Fibroblast of gingiva (primary cell): ENCODE measurements at places on chromosomes 1 and 21.

DNA sequence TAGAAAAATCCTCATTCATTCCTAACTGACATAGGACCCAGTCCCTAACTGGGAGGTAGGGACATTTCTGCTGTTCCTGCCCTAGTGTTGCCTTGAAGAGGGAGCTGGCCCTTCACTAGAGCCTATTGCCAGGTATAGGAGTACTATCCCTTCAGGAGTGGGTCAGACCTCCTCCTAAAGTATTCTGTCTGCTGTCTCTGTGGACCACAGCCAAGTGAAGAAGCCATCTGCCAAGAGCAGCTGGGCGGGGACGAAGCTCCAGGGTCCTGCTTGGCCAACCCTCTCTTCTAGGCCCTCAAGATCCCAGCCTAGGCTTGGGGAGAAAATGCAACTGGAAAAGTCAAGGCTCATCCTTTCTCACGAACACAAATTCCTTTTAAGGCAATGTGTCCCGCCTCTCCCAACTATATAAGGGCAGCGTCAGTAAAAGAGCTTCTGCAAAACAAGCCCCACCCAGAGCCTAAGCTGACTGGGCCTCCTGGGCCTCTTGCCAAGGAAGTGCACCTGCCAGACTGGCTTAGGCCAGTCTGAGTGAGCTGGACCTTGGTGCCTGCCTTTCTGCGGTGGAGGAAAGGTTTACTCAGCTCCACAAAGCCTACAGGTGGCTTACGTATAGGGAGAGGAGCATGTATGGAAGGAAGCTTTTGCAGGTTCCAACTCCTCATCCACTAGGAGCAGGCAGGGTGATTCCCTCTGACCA, 638 bp upstream of the TUFT1 start:
- peak; percentile 36 for DNase-seq

- peak; percentile 7 for DNase-seq
Observed at GRCh38 chr1:241470908-241471590, 48.5 kb downstream of the FH start.

GRCh38 chr1:53219711-53220110, 723 bp downstream of the CZIB start:
- DNase-seq: no peak

- DNase-seq: no peak
Observed at GRCh38 chr1:234769986-234770795, 160.2 kb upstream of the IRF2BP2 start.

DNA sequence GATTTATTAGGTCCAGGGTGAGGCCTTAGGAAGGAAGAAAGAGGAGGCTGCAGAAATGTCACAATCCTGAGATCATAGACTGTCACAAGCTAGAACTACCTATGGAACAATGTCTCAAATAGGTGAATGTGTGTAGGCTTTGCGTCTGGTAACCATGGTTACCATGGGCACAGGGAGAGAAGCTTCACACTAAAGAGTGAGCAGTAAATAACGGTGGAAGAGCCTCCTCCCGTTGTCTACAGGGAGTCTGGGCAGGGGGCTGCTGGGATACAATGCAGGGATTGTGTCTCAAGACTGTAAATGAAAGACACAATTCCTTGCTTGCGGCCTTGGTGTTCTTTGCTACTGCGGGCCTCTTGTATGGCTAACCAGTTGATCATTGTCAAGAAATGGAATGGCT, 28.2 kb upstream of the KCNJ6 start:
- DNase-seq: no peak

DNA sequence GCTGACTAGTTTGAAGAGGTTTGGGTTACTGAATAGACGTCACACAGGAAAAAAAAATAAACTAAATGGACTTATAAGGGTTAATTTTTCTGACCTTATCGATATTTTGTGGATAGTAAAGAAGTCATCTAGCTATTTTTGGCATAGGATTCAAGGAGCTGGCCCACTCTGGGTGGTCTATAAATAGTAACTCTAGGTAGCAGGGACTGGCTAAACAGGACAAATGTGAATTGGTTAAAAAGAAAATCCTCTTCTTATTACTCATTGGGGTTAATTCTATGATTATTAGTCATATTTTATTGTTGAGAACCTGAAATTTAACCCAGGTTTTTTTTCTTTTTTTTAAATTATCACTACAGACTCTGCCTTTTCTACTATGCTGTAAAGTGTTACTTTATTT, 61.7 kb downstream of the ATF6 start:
- DNase-seq: no peak

- DNase-seq: no peak
Observed at GRCh38 chr1:167862432-167863076, 51.4 kb downstream of the ADCY10 start.

DNA sequence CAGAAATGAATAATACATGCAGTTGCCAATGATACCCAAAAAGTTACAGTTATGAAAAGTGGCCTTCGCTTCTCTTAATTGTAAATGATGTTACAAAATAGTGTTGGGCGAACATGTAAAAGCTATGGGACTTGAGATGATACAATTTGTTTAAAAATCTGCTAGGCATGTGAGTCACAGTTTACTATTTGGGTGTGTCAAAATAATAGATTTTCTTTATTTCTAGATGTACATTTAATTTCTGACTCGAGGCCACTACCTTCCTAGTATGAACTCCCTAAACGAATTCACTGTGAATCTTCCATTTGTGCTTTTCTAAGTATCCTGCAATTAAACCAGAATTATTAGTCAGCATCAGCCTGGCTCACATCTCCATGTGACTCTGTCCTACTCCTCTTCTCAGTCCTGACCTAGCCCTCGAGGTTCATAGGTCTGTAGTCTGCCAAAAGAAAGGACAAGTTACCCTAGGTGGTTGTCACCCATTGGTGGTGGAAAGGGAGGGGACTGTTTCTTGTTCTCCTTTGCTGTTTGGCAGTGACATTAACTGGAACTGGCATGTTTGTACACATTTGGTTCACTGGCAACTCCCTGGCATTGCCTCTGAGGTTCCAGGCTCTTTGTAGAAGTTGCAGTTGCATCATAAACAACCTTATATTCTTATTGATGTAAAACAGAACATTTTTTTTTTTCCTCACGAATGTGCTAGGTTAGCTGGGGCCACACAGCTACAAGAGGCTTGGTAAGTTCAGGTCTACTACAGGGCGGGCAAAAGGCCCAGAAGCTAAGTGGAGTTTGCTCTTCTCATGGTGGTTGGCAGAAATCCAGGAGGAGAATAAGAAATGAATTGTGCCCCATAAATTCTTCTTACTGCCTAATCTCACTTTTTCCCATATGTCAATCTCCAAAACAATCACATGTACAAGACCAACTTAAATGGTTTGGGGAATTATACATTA, 746.5 kb upstream of the ADAMTS5 start:
- peak; percentile 78 for DNase-seq

DNA sequence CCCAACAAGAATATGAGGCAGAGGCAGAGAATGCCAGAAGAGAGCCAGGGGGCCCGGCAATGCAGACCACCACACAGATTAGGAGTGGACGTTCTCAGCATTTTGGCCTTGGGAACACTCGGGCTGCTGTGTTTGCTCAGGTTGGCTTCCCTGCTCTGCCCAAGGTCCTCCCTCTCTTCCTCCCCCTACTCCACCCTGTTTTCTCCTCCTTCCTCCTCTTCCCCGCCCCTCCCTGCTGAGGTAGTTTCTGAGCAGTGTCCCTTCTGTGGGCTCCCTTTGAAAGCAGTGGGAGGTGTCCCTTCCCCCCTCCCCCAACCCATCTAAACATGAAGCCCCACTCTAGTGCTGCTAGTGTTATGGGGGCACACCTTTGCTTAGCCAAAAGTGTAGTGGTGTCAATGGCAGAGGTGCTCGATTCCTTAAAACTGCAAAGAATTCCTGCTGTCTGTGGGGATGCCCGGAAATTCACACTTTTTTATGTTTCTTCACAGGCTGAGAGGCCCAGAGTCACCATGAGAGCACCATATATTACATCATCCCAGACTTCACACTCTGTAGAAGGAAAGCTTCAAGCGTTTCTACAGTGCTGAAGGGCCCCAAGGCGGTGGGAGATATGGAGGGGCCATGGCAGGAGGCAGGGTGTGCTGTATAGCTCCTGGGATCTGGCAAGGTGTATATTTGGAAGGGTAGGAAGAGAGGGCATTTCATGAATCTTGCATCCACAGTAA, at the start of gene HHIPL2:
Gene HHIPL2, minus strand, starts transcription at position 161 of the 728 bp plus-strand sequence. Its CDS starts 60 bp downstream, at position 101.
- DNase-seq: no peak

- peak; percentile 93 for DNase-seq
Observed at GRCh38 chr1:182614796-182615454, 10.7 kb upstream of the RGS16 start.

GRCh38 chr1:231683439-231684165, 57.0 kb downstream of the DISC1 start:
- DNase-seq: no peak
